Transverse colon (tissue), 4 donors: ENCODE measurements at places on chromosomes 4 and X.

- H3K27me3 ChIP-seq = no peaks in the 10 kb centered on the region
- no peak overlapping the region for H3K4me3 ChIP-seq
- no peaks in the 10 kb centered on the region for H3K36me3 ChIP-seq
- H3K4me1 ChIP-seq = no peaks in the 10 kb centered on the region
- H3K27ac ChIP-seq = no peak overlapping the region
Measured at GRCh38 chrX:73930300-73930699, 367.3 kb downstream of the CHIC1 start.

DNA sequence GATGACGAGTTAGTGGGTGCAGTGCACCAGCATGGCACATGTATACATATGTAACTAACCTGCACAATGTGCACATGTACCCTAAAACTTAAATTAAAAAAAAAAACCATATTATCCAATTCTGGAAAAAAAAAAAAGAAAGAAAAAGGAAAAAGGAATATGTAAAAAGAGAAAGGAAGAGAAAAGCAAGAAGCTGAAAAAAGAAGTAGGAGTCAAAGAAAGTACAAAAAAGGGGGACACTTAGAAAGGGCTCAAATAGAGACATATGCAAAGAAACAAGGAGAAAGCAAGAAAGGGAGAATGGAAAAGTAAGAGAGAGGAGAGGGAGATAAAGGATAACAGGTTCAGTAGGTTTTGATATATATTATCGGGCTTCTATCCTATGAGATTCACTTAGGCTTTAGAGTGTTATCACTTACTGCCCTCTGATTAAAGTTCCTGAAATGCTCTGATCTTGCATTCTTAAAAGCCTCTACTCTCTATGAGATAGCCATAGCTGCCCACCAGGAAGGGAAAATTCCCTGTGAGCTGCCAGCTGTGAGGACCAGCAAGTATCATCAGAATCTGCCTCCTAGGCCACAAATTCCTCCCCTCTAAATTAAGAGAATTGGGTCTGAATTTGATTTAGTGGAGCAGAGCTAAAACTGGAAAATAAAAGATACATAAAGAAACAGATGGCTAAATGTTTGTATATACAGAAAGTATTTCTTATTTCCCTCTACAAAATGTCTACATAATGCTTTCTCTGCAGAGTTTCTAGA lies 95.2 kb downstream of the AMMECR1 start:
- no peak overlapping the region for H3K27ac ChIP-seq
- H3K36me3 ChIP-seq = no peaks in the 10 kb centered on the region
- DNase-seq = no peak
- H3K27me3 ChIP-seq = no peaks in the 10 kb centered on the region
- H3K4me3 ChIP-seq = no peak overlapping the region
- no peaks in the 10 kb centered on the region for H3K4me1 ChIP-seq

DNA sequence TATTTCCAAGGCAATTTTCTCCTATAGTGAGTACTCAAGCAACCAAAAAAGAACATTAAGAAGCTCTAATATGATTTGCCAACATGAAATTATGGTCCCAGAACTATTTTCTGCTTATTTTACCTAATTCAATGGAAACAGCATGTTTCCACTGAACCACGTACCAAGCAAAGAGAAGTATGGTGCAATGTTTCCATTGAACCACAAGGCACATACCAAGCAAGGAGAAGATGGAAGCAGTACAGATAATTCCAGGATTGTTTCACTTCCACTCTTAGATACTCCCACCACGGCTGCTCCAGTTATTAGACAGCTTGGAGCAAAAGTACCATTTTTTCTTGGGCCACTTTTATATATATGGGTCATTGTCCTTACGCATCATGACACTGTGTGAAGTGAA lies 164.9 kb downstream of the RNF150 start:
- H3K4me1 ChIP-seq = peaks cover 3% of the 10 kb centered on the region
- H3K27me3 ChIP-seq = no peaks in the 10 kb centered on the region
- no peak overlapping the region for H3K4me3 ChIP-seq
- H3K36me3 ChIP-seq = no peaks in the 10 kb centered on the region

DNA sequence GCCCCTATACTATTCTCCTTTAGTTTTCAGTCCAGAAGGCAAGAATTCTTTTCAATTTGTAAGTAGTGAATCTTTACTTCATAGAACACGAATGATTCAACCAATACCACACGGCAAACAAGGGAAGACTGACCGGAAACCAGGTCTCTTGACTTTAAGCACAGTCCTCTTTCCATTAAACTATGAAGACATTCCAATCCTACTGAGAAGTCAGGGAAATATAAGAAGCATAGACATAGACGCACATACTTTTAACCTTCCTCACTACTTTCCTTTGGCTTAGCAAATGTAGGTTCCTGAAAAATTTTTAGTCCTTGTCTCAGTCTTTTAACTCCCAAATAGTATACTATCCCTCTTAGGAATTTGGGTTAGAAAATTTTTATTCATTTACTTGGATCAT lies 9.1 kb downstream of the CHRDL1 start:
- H3K27ac ChIP-seq = no peak overlapping the region
- no peak overlapping the region for H3K4me3 ChIP-seq
- no peaks in the 10 kb centered on the region for H3K36me3 ChIP-seq

DNA sequence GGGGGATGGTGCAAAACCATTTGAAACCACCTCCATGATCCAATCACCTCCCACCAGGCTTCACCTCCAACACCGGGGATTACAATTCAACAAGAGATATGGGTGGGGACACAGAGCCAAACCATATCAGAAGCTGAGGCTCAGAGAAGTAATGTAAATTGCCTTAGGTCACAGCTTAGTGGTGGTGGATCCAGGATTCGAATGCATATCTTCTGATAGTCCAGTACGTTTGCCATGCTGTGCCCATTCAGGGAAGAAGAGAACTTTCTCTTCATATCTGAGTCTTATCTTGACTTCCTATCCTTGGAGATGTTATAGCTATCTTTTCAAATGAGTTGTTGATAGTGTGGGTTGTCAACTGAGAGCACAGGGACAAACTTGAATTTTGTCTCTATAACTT lies 325.5 kb downstream of the ZIC3 start:
- H3K4me1 ChIP-seq = no peaks in the 10 kb centered on the region
- no peak for DNase-seq
- H3K4me3 ChIP-seq = no peak overlapping the region

DNA sequence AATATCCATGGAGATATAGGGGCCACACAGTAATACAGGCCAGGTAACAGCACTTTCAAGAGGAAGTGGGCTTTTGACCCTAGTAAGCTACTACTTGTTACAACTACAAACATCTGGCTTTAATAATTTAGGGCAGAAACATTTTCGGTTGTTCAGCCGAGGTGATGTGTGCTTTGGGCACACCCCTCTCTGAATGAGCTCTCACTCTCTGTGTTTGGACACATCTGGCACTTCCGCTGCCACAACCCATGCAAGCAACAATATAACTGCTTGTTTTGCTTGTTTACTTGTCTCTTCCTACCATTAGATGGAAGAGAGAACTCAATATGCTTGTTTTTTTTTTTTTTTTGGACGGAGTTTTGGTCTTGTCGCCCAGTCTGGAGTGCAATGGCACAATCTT lies 277.2 kb downstream of the HS3ST1 start:
- H3K36me3 ChIP-seq = no peaks in the 10 kb centered on the region
- no peaks in the 10 kb centered on the region for H3K4me1 ChIP-seq
- no peaks in the 10 kb centered on the region for H3K27me3 ChIP-seq

- H3K27me3 ChIP-seq = no peaks in the 10 kb centered on the region
- no peak overlapping the region for H3K4me3 ChIP-seq
- no peak overlapping the region for H3K27ac ChIP-seq
- no peaks in the 10 kb centered on the region for H3K4me1 ChIP-seq
- H3K36me3 ChIP-seq = no peaks in the 10 kb centered on the region
Measured at GRCh38 chr4:98473046-98473445, 185.4 kb downstream of the TSPAN5 start.

DNA sequence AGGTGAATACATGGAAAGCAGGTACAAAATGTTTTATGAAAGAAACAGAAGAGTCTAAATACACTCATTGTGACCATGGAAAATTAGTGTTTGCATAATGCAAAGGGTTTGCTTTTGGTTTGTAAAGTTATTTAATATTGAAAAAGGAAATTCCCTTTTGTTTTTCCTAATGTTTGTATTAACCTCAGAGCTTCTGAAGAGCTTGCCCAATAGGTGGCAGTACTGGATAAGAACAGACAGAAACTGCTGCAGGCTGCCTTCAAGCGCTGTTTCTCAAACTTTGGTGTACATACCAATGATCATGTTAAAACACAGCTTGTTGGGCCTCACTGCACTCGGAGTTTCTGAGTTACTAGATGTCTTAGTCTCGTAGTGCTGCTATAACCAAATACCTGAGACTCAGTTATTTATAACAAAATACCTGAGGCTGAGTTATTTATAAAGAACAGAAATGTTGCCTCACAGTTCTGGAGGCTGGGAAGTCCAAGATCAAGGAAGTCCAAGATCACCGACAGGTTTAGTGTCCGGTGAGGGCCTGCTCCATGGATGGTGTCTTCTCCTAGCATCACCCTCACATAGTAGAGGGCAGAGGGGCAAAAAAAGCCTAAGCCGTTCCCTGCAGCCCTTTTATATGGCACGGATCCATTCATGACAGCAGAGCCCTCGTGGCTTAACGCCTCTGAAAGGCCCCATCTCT lies 54.2 kb downstream of the SUPT20HL2 start:
- DNase-seq = peak; percentile 26
- no peaks in the 10 kb centered on the region for H3K36me3 ChIP-seq
- H3K27ac ChIP-seq = no peak overlapping the region

GRCh38 chr4:151114338-151114737 lies 14.9 kb downstream of the RPS3A start:
- no peaks in the 10 kb centered on the region for H3K27me3 ChIP-seq
- H3K27ac ChIP-seq = no peak overlapping the region
- no peaks in the 10 kb centered on the region for H3K36me3 ChIP-seq
- DNase-seq = no peak
- H3K4me3 ChIP-seq = no peak overlapping the region
- no peaks in the 10 kb centered on the region for H3K4me1 ChIP-seq

GRCh38 chr4:88907478-88907877 lies 149.5 kb downstream of the FAM13A start:
- H3K36me3 ChIP-seq = no peaks in the 10 kb centered on the region
- no peak overlapping the region for H3K4me3 ChIP-seq
- no peak for DNase-seq
- no peak overlapping the region for H3K27ac ChIP-seq
- H3K4me1 ChIP-seq = peaks cover 15% of the 10 kb centered on the region

GRCh38 chrX:68634649-68635227 lies 12.7 kb upstream of the STARD8 start:
- no peak overlapping the region for H3K27ac ChIP-seq
- no peak overlapping the region for H3K4me3 ChIP-seq
- no peaks in the 10 kb centered on the region for H3K4me1 ChIP-seq
- H3K27me3 ChIP-seq = no peaks in the 10 kb centered on the region
- no peaks in the 10 kb centered on the region for H3K36me3 ChIP-seq

DNA sequence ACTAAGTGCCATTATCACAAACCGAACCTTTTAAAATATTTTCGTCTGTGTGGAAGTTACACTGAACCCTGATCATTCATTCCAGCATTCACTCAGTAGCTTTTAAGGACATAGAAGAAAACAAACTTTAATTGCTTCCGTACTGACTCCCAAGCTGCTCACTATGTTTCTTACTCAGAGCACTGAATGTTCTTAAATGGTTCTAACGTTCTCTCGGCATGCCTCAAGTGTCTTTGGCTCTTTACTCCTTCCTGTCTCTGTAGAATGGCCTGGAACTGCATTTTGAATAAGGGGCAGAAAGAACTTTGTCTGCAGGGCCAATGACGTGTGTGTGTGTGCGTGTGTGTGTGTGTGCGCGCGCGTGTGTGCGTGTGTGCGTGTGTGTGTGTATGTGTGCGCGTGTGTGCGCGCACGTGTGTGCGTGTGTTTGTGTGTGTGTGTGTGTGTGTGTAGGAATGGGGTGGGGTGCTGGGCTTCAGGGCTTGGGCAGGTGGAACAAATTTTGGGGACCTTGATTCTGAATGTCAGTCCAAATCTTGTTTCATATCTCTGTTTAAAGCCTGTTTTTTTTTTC lies 50.5 kb upstream of the PAQR3 start:
- no peaks in the 10 kb centered on the region for H3K36me3 ChIP-seq
- no peaks in the 10 kb centered on the region for H3K4me1 ChIP-seq
- no peak overlapping the region for H3K4me3 ChIP-seq
- DNase-seq = no peak
- no peak overlapping the region for H3K27ac ChIP-seq
- no peaks in the 10 kb centered on the region for H3K27me3 ChIP-seq

- no peak within 1 kb of the TSS for H3K27ac ChIP-seq
- H3K27me3 ChIP-seq = no peaks in the 10 kb centered on the region
- H3K4me1 ChIP-seq = no peaks in the 10 kb centered on the region
- no peaks in the 10 kb centered on the region for H3K36me3 ChIP-seq
Measured at GRCh38 chrX:14529290-14529989, at the start of gene GLRA2. TSS of gene GLRA2 (plus strand) at chrX:14529536. CDS start at chrX:14530058, 522 bp downstream.

DNA sequence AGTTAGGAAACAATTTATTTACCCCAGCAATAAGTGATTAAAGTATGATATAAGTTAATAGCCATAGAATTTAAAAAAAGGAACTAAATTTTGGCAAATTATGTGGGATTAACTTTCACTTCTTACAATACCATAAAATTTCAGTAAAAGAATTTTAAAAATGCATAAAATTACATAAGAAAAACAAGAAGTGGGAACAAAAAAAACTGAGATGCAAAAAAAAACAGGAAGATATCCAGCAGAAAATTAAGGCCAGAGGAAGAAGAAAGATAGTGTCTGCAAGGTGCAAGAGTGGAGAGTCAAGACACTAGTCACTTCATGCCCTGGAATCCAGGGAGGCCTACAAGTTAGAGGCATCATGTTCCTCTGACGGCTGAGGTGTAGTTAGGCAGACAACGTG lies 184.2 kb downstream of the GASK1B start:
- DNase-seq = no peak
- no peaks in the 10 kb centered on the region for H3K36me3 ChIP-seq
- no peaks in the 10 kb centered on the region for H3K27me3 ChIP-seq
- no peak overlapping the region for H3K4me3 ChIP-seq
- H3K27ac ChIP-seq = no peak overlapping the region
- H3K4me1 ChIP-seq = no peaks in the 10 kb centered on the region

DNA sequence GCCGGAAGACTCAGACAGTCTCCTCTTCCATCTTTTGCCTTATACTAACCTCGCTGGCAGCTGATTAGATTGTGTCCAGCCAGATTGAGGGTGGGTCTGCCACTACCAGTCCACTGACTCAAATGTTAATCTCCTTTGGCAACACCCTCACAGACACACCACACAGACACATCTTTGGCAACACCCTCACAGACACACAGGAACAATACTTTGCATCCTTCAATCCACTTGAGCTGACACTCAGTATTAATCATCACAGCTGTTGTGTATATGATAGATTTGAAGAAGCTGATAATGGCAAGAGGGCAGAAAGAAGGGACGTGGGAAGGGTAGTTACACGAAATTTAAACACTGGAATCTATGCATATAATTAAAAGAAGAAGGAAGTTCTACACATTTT lies 139.5 kb downstream of the ANKRD50 start:
- H3K36me3 ChIP-seq = no peaks in the 10 kb centered on the region
- H3K4me3 ChIP-seq = no peak overlapping the region
- H3K4me1 ChIP-seq = no peaks in the 10 kb centered on the region
- no peak overlapping the region for H3K27ac ChIP-seq
- no peak for DNase-seq

- peaks cover 15% of the 10 kb centered on the region for H3K4me1 ChIP-seq
- peak overlapping the region; percentile 80 for H3K27ac ChIP-seq
- no peaks in the 10 kb centered on the region for H3K36me3 ChIP-seq
- DNase-seq = no peak
- no peaks in the 10 kb centered on the region for H3K27me3 ChIP-seq
Measured at GRCh38 chrX:45508454-45508853, 307.8 kb upstream of the DIPK2B start.

GRCh38 chr4:112736718-112737135 lies 99.8 kb downstream of the LARP7 start:
- H3K27me3 ChIP-seq = no peaks in the 10 kb centered on the region
- no peak overlapping the region for H3K27ac ChIP-seq
- H3K36me3 ChIP-seq = no peaks in the 10 kb centered on the region
- DNase-seq = no peak
- no peak overlapping the region for H3K4me3 ChIP-seq
